ENCODE measurements at places on chromosomes 5 and 9.
A peak's percentile ranks its signal among the peaks of the same experiment; 100 is the strongest.

DNA sequence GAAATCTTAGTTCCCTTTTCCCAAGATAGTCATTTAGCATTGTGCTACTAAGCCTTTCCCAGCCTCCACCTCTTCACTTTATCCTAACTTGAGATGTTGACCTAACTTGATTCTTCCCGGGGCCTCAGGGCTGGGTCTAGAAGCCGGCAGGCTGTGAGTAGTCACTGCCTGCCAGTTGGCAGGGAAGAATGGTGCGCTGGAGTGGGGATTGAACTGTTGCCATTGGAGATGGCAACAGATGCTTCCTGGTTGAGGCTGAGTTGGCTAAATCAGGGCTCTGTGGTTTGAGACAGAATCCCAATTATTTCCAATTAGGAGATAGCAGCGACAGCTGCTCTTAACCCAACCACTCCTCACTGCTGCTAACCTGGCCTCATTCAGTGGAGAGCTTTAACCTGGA, 343.1 kb downstream of the BRINP1 start:
- peak; percentile 8 for DNase-seq

DNA sequence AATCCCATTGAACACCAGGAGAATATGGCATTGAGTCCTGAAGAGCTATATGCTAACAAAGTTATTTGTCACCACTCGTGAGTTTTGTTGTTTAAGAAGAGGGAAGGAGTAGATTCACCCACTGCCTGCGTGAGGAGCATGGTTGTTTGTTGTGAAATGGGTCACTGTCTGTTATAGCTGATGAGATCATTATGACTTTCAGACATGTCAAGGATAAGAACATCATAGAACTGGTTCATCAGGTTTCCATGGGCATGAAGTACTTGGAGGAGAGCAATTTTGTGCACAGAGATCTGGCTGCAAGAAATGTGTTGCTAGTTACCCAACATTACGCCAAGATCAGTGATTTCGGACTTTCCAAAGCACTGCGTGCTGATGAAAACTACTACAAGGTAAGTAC, 76.9 kb downstream of the SYK start:
- no peak for DNase-seq

DNA sequence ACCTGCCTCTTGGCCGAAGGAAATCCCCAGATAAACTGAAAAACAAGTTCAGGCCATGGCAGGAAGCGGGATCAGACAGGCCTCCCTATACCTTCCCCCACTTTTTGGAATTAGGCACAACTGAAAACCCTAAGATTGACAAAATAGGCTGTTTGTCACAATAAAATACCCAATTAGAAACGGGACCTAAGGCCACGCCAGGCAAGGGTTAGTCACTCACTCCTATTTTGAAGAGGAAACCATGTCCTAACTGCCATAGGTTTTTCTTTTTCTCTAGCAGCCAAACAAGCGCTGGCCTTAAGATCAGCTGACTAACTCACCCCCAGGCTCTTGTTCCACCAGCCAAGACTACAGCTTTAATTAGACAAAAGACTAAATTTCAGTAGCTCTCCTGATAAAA, 11.9 kb downstream of the FBP2 start:
- DNase-seq, result no peak

DNA sequence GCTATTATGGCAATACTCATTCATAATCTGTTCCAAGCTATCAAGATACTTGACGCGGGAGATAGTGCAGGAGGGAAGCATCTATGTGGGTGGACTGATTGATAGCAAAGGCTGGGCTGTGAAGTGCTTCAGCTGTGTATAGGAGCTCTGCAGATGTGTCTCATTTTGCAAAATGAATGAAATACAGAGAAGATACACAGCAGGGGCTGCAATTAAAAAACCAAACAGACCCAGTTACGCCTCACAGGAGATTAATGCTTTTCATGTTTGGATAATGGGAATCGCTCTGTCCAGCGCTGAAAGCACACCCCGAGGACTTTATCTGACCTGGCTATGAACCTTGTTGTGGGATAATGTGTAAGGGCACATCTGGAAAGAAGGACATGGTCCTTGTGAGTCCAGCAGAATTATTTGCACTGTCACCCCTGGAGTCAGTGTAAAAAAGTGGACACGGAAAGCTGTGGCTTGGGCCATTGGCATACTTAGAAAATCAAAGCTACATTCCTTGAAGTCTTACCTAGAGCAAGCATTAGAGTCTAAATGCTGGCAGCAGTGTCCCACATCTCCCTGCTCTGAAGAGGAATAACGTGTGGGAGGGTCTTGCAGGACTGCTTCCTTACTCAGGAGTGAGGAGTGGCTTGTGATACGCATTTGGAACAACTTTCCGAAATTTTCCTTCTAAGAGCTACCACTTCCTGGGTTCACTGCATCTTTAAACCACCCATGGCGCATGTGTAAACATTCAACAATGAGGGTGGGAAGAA, 2.6 kb downstream of the SH3RF2 start:
- DNase-seq, result no peak

DNA sequence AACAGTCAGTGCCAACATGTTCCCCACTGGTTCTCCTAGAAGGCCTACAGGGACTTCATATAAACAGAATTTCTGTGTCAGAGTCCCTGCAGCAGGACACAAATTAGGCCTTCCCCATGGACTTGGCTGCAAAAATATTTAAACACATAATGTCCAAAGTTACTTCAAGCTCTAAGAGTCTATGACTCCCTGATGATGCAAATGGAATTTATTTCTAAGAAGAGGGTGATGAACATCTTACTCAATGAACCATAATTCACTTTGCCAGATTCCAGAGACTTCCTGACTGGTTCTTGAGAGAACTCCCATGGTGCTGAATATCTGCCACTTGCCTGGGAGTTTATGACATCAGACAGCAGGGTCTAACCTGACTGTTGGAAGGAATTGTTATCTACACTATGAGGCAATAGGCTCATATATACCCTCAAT, 32.7 kb upstream of the ADRA1B start:
- DNase-seq, result no peak

DNA sequence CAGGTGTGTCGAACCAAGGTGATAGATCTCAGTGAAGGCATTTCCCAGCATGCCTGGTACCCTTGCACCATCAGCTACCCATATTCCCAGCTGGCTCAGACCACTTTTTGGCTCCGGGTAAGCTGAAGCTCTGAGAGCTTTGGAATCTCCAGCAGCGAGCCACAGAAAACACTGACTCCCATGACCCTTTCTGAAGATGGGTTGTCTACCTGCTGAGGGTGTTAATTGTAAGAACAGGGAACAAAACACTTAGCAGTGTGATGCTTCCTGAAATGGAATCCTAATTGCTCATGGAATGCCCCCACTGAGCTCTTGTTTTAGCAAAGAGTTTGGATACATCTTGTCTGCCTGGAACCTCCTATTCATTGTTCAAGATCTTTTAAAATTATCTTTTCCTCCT, 177.7 kb downstream of the PAPPA start:
- no peak for DNase-seq

DNA sequence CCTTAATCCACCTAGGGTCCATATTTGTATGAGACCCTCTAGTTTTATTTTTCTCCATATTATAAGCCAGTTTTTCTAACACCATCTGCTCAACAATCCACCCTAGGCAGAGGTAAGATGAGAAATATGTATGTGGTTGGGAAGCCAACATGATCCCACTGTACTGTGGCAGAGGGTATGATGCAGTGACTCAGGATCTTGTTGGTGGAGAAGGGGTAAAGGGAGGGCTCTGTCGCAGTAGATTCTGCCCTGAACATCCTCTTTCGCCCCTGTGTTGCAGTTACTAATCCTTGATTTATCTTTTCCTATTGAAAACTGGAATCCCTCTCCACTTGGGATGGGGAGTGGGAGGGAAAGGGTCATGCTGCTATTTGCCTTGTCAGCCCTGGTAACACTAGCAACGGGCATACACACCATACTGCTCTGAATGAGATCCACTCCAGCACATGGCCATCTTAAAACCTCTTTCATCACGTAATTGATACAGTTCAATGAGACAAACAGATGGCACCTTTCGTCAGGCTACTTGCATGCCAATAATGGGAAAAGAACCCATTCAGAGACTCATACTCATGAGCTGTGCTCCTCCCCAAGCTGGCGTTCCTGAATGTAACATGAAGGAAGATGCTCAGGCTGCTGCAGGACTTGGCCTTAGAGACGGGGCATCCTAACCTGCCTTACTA, 63.0 kb downstream of the ADAMTS12 start:
- no peak for DNase-seq

- no peak for DNase-seq
These were observed 16.2 kb downstream of the COL27A1 start for GRCh38 chr9:114171500-114171899.

DNA sequence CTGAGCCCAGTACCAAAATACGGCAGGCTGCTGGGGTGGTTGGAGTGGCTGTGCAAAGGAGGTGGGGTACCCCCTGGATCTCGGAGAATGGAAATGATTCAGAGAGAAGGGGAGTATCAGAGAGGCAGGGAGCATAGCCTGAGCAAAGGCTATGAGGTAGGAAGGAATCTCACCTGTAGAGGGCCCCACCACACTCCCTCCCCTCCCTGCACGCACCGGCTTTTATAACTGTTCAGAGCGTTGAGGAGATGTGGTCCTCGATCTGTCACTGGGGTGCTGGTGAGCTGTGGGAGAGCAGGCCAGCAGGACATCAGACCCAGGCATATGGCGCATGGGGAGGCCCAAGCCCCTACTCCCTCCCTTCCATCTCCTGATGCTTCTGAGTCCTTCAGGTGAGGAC, 13.2 kb downstream of the PHF19 start:
- no peak for DNase-seq
